ENCODE measurements at places on chromosomes 12 and 14.

- no peak for DNase-seq
Measured at GRCh38 chr12:79381248-79382208, 309.2 kb downstream of the PAWR start.

DNA sequence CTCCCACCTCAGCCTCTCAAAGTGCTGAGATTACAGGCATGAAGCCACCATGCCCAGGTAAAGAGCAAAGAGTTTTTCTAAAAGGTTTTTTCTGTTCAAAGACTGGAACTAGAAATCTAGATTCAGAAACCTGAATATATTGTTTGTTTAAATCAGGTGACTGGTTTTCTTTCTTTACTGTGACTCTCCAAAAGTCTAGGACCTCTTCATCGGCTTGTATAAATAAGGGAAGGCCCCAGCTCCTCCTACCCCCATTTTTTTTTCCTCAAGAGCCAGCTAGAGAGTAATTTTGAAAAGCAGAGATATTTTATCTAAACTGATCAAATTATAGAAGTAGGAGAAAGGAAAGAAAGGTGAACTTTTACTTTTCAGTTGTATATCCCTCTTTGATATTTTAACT, 48.0 kb downstream of the TMEM116 start:
- no peak for DNase-seq

DNA sequence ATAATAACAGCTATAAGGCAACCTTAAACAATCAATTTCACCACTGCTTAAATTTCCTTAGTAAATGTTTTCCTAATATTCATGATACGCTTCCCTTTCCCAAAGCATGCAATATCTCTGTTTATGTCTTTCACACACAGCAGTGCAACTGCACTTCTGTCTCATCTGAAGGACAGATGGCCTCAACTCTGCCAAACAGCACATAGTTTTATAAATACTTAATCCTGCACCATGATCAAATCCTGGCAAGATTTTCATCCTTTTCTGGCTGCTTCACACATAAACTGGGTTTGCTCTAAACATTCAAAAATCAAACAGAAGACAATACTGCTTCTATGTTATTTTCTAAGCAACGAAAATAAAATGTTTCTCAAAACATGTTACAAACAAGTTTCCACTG, 266.3 kb downstream of the ITPR2 start:
- no peak for DNase-seq

DNA sequence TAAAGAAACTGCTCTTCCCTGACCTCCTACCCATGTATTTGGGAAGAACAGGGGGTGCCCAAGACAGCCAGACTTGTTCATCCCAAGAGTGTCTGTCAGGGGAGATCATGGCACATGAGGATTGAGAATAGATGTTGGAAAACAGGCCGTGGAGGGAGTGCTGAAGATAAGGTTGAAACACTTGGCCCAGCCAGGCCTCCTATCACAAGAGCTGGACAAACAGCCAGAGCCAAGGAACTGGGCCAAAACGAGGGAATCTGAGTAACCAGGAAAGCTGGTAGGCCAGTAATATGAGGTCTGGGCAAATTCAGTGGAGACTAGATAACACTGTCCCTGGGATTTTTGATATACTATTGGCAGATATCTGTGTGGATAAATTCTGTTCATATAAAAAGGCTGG, 161.7 kb downstream of the TMX1 start:
- DNase-seq, result no peak

DNA sequence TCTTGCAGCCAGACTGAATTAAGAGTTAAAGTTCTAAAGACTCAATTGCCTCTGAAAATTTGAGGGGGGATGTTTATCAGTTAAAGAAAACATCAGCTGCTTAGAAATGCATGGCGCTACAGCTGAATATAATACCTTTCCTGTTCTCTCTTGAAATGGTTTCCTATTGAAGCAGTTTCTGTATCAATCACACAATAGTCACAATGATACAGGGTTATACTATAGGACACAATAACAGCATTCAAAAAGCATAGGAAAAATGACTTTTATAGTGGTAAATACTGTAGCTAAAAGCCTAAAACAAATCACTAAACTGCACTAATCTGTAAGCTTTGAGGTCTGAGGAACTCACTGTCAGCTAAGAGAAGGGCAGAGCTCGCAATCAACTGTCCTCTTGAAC, 15.2 kb downstream of the MDGA2 start:
- DNase-seq, result no peak

DNA sequence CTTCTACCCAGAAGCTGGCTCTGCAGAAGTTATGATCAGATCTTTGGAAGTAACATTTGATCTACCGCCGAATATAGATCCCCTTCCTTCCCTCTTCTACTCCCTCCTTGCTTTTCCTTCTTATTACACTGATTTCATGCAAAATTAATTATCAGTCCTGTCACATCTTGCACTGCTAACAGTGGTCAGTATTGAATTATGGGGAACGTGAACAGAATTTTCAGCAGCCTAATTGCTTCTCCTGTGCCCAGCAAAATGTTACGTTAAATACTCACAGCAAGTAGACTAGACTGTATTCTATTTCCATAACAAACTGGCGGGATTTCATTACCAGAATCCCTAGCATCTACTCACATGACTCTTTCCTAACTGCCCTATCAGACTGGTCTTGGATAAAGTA, 596.9 kb downstream of the DIO2 start:
- no peak for DNase-seq

DNA sequence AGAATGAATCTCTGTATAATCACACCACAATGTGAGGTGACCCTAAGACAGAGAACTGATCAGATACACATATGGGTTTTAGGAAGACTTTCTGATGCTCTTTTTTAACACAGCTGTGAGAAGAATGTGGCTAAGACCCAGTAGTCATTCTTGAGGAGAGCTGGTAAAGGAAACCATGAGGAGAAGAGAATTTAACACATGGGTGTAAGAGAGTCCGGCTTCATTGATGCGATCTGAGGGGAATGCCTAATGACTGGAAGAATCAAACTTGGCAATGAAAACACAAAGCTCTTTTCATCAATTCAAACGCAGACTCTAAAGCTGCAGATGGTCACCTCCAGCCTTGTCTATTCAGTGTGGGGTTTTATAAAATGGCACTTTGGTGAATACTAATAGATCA, 79.3 kb downstream of the FOXA1 start:
- no peak for DNase-seq

- DNase-seq, result no peak
Measured at GRCh38 chr14:104898195-104898558, 26.5 kb upstream of the PLD4 start.

DNA sequence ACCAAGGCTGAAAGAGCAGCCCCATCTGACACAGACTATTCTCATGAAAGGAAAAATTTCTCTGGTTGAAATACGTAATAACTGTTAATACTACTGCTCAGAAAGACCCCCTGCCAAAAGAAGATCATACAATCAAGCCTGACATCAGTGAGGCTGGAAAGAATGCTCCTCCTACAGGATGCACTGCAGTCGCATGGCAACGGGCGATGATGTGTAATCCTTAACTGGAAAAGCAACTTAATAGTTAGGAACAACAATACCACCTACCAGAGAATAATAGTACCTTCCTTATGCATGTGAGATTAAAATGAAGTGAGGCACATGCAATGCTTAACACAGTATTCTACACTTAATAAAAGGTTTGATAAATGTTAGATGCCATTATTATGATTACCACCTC, 1.2 kb upstream of the GOLGA5 start:
- no peak for DNase-seq

GRCh38 chr12:92025462-92026207, 120.0 kb downstream of the BTG1 start:
- no peak for DNase-seq

GRCh38 chr12:10708862-10709261, 14.3 kb downstream of the YBX3 start:
- DNase-seq, result no peak

- DNase-seq, result no peak
Measured at GRCh38 chr14:72178517-72178916, 246.3 kb downstream of the RGS6 start.

- DNase-seq, result peak; percentile 49
Measured at GRCh38 chr12:103085541-103085940, 128.1 kb downstream of the ASCL1 start.

DNA sequence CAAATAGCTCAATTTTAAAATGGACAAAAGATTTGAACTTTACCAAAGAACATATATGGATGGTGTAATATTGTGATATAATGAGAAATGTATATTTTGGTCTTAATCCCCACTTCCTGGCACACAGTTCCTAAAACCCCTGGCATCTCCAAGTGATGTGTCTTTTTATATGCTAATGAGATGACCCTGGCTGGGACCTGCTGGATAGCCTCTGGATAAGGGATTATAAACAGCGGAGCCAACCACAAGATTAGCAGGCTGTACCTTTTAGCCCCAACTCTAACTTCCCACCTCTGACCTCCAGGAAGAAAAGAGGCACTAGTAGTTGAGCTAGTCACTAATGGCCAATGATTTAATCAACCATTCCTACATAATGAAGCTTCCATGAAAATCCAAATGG, 130.0 kb downstream of the DPF3 start:
- DNase-seq, result no peak

DNA sequence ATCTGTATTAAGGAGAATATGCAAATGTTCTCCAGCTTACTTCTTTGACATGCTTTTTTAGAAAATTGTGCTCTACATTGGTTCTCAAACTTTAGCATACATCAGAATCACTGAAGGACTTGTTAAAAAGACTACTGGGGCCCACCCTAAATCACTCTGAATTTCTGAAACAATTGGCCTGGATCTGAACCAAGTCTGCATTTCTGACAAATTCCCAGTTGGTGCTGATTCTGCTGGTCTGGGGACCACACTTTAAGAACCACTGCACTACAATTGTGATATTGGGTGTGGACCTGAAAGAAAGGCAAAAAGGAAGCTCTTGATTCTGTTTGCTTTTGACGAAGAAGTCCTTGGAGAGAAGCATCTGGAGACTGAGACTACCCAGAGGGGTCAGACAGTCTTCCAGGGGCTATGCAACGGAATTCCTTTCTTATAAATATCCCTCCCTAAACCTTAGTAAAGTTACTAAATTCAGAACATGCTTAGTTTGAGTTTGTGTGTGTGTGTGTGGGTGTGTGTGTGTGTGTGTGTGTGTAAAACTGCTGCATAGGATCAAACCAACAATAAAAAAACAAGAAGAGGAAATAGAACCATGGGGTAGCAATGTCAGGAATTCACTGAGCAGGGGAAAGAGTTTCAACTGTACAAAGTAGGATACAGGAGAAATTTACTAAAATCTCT, 36.8 kb downstream of the EAPP start:
- DNase-seq, result no peak

GRCh38 chr12:32606443-32606842, 72.7 kb upstream of the DNM1L start:
- no peak for DNase-seq

- no peak for DNase-seq
Measured at GRCh38 chr12:46946137-46946536, 120.3 kb upstream of the SLC38A4 start.

DNA sequence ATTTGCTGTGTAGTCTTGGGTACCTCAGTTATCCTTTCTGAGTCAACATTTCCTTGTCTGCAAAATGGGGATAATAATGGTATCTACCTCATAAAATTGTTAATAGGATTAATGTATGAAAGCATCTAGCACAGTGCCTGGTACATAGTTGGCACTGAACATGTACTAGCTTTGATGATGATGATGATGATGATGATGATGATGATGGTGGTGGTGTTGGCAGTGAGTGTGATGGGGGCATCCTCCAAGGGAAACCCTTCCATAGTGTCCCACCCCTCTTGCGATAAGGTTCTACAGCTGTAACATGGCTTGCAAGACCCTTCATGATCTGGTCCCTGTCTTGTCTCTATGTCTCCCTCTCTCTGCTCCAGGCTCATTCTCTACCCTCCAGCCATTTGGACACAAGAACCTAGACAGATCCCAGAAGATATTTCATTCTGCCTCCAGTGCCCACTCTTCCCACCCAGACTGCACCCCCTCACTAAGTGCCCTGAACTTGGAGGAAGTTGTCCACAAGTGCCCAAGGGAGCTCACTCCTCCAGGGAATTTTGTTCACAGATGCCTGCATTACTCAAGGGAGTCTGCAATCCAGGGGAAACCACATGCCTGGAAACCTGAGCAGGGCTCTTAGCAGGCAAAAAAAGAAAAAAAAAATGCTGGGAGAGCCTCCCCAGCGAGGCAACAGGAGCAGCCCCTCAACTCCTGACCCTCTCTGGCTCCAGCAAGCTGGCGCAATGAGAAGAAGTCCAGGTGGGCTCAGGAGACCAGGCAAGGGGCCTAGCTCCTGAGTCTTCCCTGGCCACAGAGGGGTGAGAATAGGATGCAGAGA, 10.1 kb upstream of the BDKRB1 start:
- DNase-seq, result no peak

GRCh38 chr14:100568164-100568997, 18.8 kb downstream of the BEGAIN start:
- no peak for DNase-seq

- peak; percentile 100 for DNase-seq
Measured at GRCh38 chr14:95534299-95535225, at the start of gene GLRX5. Gene GLRX5, plus strand, starts transcription at chr14:95535050. Its CDS starts 40 bp downstream, at chr14:95535090.

DNA sequence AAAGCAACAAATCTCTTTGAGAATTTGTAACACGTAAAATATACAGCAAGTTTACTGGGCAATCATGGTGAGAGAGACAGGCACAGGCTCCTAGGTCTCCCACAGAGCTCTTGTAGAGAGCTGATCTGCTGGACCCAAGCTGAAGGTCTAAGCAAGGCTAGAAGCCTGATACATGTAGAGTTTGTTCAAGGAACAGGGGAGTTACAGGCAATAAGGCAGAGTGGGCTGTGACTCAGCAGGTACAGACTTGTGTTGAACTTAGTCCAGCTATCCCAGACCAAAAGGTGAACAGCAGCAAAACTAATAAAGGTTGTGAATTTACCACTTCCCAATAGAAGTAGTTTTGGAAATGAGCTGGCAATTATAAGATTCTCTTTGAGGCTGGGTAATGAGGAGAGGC, 273.6 kb downstream of the GRIN2B start:
- DNase-seq, result no peak

DNA sequence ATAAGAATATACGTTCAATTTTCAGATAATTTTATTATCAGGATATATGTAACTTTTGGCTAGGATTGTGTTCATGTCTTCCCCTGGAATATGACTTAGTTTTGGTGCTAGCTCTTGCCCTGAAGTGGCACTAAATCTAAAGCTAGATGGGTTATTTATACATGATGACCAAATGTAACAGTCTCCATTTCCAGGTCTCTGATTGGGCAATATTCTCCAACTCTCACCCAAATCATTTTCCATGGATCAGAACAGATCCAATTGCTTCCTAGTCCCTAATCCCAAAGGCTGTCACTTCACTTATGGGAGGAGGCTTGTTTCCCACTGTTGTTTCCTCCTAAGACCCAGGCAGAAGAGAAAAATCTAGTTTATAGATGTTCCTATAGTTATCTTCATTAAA, 274.6 kb upstream of the SLC16A7 start:
- DNase-seq, result no peak

DNA sequence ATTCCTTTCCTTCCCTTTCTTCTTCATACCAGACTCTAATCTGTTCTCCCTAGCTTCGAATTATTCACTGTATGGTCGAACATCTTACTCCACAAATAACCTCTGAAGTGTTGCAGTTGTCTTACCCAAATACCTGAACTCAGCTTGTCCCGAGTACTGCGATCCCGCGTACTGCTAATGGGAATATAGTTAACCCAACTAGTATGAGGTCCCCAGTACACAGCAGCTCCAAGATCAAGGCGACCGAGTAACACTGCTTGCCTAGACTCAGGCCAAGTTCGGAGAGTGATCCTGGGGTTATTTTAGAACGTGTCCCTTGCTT, 462 bp upstream of the ETNK1 start:
- DNase-seq, result peak; percentile 61

GRCh38 chr12:41967668-41968500, 176.8 kb downstream of the GXYLT1 start:
- peak; percentile 30 for DNase-seq

- DNase-seq, result no peak
Measured at GRCh38 chr12:49129332-49130150, 1.7 kb downstream of the TUBA1B start.
